ENCODE measurements at places on chromosomes 4 and X. TPM values are rescaled to one million over a fixed set of nuclear protein-coding genes. Genes with fewer than 3 reads are reported as not detected.
A peak's percentile ranks its signal among the peaks of the same experiment; 100 is the strongest.

DNA sequence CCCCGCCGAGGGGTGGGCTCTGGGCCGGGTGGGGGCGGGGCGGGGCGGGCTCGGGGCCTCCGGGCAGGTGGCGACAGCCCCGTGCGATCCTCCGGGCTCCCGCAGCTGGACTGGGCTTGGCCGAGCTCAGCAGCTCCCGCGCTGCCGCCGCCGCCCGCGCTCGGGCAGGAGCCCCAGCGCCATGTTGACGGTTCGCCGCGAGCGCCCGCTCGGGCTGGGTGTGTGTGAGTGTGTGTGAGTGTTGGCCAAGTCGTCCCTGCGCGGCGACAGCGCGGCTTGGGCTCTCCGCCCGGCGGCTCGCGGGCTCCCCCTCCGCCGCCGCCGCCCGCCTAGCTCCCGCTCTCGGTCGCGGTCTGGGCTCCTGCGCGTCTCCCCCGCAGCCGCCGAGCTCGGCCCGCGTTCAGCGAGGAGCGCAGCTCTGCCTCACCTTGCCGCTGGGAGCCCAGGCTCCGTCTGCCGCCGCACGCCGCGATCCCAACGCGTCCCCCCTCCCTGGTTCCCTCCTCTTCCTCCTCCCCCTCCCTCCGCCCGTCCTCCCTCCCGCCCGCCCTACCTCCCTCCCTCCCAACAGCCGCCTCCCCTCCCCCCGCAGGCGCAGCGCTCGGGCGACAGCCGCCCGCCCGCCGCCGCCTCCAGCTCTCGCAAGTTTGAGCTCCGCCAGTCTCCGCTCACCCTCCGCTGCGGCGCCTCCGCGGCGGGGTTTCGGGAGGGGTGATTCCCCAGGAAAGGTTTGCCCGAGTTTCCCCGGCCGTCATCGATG lies at the start of gene BCOR:
Gene BCOR (minus strand): TSS at position 455 of the 760 bp plus-strand sequence. CDS start 20,029 bp downstream, outside the sequence.
- H3K4me1 ChIP-seq, result peaks cover 34% of the 10 kb centered on the region
- no peak for DNase-seq
- H3K36me3 ChIP-seq, result no peaks in the 10 kb centered on the region
- peak within 1 kb of the TSS; percentile 91 for H3K27ac ChIP-seq
- H3K27me3 ChIP-seq, result no peaks in the 10 kb centered on the region
- H3K4me3 ChIP-seq, result peak within 1 kb of the TSS; percentile 87

GRCh38 chr4:151524610-151525009 lies 115.6 kb downstream of the FHIP1A start:
- H3K27me3 ChIP-seq, result no peaks in the 10 kb centered on the region
- H3K27ac ChIP-seq, result no peak overlapping the region
- no peaks in the 10 kb centered on the region for H3K36me3 ChIP-seq
- H3K4me1 ChIP-seq, result no peaks in the 10 kb centered on the region
- DNase-seq, result no peak
- no peak overlapping the region for H3K4me3 ChIP-seq

DNA sequence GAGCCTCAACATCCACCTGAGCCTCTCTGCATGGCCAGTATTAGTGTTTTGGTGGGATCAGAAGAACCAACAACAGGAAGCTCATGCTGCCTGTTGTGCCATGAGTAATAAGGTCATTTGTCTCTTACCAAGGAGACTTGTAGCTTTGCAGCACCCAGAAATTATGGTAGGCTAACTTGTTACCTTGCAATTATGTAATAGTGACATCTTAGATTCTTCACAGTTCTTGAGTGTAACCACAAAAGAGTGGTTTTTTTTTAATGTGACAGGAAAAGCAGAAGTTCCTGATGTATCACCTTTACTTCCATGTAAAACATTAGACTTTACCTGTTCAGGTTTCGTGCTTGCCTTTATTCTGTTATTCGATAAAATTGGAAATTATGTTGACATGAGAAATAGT lies 263.9 kb upstream of the CXXC4 start:
- no peak overlapping the region for H3K4me3 ChIP-seq
- no peaks in the 10 kb centered on the region for H3K36me3 ChIP-seq

DNA sequence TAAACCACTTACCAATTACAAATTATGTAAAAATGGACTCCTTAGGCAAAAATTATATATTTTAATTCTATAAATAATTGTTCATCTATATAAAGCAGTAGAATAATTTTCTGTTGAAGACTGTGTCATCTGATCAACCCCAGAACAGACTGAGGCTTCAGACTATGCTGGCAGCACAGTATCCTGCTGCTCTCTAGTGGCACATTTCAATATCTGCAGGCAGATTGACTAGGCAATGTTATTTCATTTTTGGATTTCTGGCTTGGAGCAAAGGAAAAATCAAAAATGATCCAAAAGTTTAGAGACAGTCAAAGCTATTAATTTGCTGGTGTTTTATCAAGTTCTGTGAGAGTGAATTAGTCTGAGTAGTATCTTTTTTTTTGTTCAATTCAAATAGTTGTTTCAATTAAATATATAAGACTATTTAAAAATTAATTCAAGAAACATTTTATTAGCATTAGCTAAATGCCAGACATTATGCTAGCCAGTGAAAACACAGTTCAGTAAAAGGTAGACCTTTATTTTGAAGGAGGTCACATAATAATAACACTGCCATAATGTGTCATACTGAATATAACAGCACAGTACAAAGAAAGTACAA lies 21.3 kb upstream of the SULT1E1 start:
- no peak overlapping the region for H3K4me3 ChIP-seq
- H3K27me3 ChIP-seq, result no peaks in the 10 kb centered on the region
- DNase-seq, result no peak
- no peaks in the 10 kb centered on the region for H3K36me3 ChIP-seq

DNA sequence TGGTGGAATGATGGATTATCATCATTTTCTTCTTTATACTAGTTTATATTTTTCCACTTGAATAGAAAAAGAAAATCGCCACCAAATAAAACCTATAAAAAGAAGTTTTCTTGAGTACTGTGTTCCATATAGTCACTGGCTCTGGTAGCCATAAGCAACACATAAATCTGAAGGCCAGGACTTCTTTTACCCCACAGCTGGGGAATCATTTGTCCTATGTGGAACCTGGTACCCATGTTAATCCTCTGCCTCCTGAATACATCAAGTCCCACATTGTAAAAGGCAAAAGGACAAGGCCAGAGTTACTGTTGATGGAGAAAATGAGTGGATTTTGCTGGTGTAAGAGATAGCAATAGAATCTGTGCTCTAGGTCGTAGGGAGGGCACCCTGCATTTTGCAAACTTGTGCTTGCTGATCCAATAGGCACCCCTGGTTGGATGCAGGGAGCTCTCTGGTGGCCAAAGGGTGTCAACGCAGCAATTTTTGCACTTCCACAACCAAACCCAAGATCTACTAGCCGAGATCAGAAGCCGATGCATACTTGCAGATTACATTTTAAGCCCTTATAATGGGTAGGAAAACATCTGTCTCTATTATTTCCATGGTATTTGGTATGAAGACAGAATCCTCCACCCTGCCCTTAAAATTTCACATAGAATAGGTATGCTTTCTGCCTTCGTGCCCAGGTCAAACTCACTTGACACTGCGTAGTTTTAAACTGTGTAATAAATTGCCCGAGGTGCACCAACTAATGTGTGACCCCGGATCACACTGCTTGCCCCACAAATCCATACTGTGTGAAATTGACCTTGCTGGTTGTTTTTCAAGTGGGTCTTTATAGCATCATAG lies 146.2 kb upstream of the SCML1 start:
- DNase-seq, result peak; percentile 54
- H3K4me3 ChIP-seq, result peak overlapping the region; percentile 19
- peak overlapping the region; percentile 21 for H3K27ac ChIP-seq
- no peaks in the 10 kb centered on the region for H3K27me3 ChIP-seq

- no peak for DNase-seq
- H3K4me1 ChIP-seq, result no peaks in the 10 kb centered on the region
- H3K4me3 ChIP-seq, result no peak overlapping the region
- no peak overlapping the region for H3K27ac ChIP-seq
- no peaks in the 10 kb centered on the region for H3K36me3 ChIP-seq
- no peaks in the 10 kb centered on the region for H3K27me3 ChIP-seq
These were observed 57.1 kb downstream of the UGT2B10 start for GRCh38 chr4:68872643-68873502.

- H3K36me3 ChIP-seq, result no peaks in the 10 kb centered on the region
- H3K27me3 ChIP-seq, result no peaks in the 10 kb centered on the region
- no peak overlapping the region for H3K27ac ChIP-seq
- H3K4me1 ChIP-seq, result no peaks in the 10 kb centered on the region
These were observed 283.2 kb upstream of the CPEB2 start for GRCh38 chr4:14719053-14719452.

DNA sequence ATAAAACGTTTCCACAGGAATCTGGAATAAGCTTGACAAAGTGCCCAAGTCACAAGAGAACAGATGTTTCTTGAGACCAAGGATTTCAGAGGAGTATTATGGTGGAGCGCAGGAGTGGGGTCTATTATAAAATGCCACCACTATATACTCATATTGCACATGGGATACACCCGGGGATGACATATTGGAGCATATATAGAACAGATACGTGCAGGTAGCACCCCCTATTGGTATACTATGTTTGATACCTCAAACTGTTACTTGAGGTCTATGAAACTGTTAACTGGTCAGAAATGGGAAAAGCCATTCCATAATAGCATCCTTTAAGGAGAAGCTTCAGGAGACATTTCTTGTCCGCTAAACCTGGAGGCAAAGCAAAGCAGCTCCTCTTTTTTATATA lies 86.0 kb downstream of the PCYT1B start:
- H3K27me3 ChIP-seq, result no peaks in the 10 kb centered on the region
- H3K36me3 ChIP-seq, result no peaks in the 10 kb centered on the region
- no peak for DNase-seq
- H3K4me3 ChIP-seq, result no peak overlapping the region
- no peaks in the 10 kb centered on the region for H3K4me1 ChIP-seq

DNA sequence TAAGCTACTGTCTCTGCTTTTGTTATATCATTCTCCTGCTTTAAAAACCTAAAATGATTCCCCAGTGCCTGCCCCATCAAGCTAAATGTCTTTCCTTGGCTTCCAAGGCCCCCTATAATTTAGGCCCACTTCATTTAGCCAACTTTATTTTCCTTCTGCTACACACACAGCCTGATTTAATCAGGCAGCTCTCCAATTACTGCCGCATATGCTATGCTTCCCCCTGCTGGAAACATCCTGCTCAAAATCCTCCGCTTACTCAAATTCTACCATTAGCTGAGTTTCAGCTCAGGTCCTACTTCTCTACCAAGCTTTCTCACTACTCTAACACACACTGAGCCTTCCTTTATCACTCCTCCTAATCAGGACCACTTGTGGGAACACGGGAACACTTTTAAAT lies 17.0 kb downstream of the LAMP2 start:
- no peaks in the 10 kb centered on the region for H3K4me1 ChIP-seq
- no peaks in the 10 kb centered on the region for H3K36me3 ChIP-seq
- H3K27me3 ChIP-seq, result no peaks in the 10 kb centered on the region
- DNase-seq, result no peak
- H3K27ac ChIP-seq, result no peak overlapping the region
- no peak overlapping the region for H3K4me3 ChIP-seq

- H3K4me1 ChIP-seq, result no peaks in the 10 kb centered on the region
- H3K36me3 ChIP-seq, result no peaks in the 10 kb centered on the region
- no peak overlapping the region for H3K4me3 ChIP-seq
- no peak for DNase-seq
- H3K27me3 ChIP-seq, result no peaks in the 10 kb centered on the region
These were observed 61.6 kb downstream of the LEF1 start for GRCh38 chr4:108107101-108107500.

- H3K27me3 ChIP-seq, result no peaks in the 10 kb centered on the region
- H3K36me3 ChIP-seq, result no peaks in the 10 kb centered on the region
- no peaks in the 10 kb centered on the region for H3K4me1 ChIP-seq
- H3K4me3 ChIP-seq, result no peak overlapping the region
These were observed 11.3 kb upstream of the APLN start for GRCh38 chrX:129665916-129666644.

DNA sequence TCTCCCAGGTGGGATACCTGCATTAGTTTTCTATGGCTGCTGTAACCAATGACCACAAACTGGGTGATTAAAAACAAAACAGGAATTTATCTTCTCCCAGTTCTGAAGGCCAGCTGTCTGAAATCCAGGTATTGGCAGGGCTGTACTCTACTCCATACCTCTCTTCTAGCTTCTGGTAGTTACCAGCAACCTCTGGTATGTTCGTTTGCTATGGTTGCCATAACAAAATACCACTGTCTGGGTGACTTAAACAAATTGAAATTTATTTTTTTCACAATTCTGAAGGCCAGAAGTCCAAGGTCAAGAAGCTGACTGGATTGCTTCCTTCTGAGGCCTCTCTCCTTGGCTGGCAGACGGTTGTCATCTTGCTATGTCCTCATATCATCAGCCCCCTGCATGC lies 642.1 kb upstream of the TENM3 start:
- DNase-seq, result no peak
- no peak overlapping the region for H3K27ac ChIP-seq
- no peaks in the 10 kb centered on the region for H3K27me3 ChIP-seq
- H3K4me3 ChIP-seq, result no peak overlapping the region

- H3K36me3 ChIP-seq, result no peaks in the 10 kb centered on the region
- DNase-seq, result no peak
- H3K27me3 ChIP-seq, result no peaks in the 10 kb centered on the region
- no peaks in the 10 kb centered on the region for H3K4me1 ChIP-seq
- no peak overlapping the region for H3K4me3 ChIP-seq
These were observed 54.4 kb downstream of the NBDY start for GRCh38 chrX:56783450-56783831.

DNA sequence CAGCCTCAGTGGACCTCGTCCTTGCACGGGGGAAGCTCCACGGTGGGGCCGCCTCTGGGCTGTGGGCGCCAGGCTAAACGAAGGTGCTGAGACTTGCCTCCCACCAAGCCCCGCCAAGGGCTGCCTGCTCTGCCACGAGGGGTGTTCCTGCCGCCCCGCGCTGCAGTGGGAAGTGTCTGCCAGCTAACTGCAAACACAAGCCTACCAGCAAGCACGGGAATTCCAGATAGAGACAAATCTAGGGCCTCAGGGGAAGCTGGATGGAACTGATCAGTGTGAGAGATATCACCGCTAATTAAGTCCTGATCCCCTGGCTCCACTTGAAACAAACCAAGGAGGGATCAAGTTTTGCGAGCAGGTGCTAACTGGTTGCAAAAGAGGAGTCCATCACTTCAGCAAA lies 181.6 kb upstream of the LEF1 start:
- H3K27ac ChIP-seq, result no peak overlapping the region
- DNase-seq, result no peak
- H3K4me3 ChIP-seq, result no peak overlapping the region
- no peaks in the 10 kb centered on the region for H3K4me1 ChIP-seq

- no peak overlapping the region for H3K4me3 ChIP-seq
- peaks cover 52% of the 10 kb centered on the region for H3K36me3 ChIP-seq
- DNase-seq, result no peak
- H3K27ac ChIP-seq, result no peak overlapping the region
- no peaks in the 10 kb centered on the region for H3K4me1 ChIP-seq
These were observed 37.8 kb downstream of the TRMT44 start for GRCh38 chr4:8478371-8478770.

- H3K27me3 ChIP-seq, result no peaks in the 10 kb centered on the region
- no peaks in the 10 kb centered on the region for H3K36me3 ChIP-seq
- no peak overlapping the region for H3K4me3 ChIP-seq
- no peak overlapping the region for H3K27ac ChIP-seq
- DNase-seq, result no peak
These were observed 625.5 kb downstream of the TLL1 start for GRCh38 chr4:166498546-166498945.

KDR gene
- total RNA-seq, result 70.5 TPM

CSAG1 gene
- not detected for total RNA-seq

PRPS1 gene
- total RNA-seq, result 33.3 TPM

FAM47E gene
- 1.2 TPM for total RNA-seq

BMPR1B gene
- total RNA-seq, result 9.3 TPM

MAGEC2 gene
- not detected for total RNA-seq

PPP4R3C gene
- total RNA-seq, result not detected

FMR1NB gene
- not detected for total RNA-seq

PTPN13 gene
- total RNA-seq, result 96.9 TPM

MTM1 gene
- 15.5 TPM for total RNA-seq

SPON2 gene
- 39.3 TPM for total RNA-seq

PDLIM3 gene
- 24.5 TPM for total RNA-seq

PHOX2B gene
- not detected for total RNA-seq

Data from tibial nerve (tissue), 4 donors.